IMR-90 (cell line): ENCODE measurements at places on chromosomes 3 and 15.

DNA sequence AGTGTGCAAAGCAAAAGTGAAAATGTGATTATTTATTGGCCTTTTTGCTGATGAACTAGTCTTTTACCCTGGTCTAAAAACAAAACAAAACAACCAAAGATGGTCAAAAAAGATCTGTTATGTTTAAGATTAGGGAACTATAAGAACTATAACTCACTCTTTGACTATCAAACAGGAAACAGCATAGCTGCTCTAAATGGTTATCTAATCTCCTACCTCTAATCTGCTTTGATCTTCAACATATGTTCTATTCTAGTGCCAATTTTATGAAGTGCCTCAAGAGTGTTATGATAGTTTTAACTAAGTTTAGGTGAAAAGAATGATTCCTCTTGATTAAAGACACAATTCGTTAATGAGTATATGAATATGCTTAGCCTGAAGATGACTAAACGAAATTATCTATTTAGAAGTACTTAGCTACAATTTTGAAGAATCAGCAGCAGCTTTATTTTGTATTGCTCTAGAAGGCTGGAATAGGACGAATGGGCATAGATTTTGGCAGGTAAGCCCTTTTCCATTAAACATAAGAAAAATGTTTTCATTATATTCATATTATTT is 46.0 kb downstream of the SETD2 start:
- DNase-seq, result no peak

GRCh38 chr3:193599393-193599792 is 6.4 kb downstream of the OPA1 start:
- no peak for DNase-seq

DNA sequence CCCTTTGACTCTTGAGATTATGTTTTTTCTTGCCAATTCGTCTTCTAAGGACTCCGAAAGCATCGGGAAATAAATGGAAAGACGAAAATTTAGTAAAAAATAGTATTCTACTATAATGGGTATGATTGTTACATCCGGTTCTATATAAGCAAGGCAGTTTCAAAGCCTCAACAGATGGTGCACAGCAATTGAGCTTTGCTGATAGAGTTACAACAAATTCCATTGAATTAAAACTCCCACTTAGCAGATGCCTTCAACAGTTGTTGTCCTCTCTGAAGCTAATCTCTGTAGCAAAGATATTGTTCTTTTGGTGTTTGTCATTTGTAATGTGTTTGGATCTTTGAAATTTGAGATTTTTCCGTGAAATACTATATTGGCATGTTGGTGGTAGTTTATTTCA is 16.1 kb upstream of the GHSR start:
- DNase-seq, result no peak

- peak; percentile 52 for DNase-seq
Measured at GRCh38 chr3:42190701-42191442, 75.1 kb downstream of the CCK start.

DNA sequence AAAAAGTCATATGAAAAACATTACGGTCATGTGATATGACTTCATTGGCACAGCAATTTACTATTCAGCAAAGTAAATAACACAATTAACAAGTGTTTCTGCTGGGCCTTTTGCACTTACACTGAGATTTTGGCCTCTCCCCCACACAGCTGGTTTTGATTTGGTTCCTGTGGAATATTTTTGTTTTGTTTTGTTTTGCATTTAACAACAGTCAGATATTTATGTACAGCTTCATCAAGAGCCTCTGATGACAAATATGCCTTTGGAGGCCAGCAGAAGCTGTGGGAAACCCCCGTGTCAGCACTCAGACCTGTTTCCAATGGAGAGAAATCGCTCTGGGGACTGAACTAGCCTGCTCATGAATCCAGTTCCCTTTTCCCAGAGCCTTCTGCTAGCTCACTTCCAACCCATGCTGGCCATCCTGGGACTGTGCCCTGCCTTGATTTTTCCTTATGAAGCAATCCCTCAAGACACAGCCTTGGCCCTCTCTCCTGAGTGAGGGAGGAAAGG is 161.9 kb downstream of the ATG7 start:
- DNase-seq, result peak; percentile 73

DNA sequence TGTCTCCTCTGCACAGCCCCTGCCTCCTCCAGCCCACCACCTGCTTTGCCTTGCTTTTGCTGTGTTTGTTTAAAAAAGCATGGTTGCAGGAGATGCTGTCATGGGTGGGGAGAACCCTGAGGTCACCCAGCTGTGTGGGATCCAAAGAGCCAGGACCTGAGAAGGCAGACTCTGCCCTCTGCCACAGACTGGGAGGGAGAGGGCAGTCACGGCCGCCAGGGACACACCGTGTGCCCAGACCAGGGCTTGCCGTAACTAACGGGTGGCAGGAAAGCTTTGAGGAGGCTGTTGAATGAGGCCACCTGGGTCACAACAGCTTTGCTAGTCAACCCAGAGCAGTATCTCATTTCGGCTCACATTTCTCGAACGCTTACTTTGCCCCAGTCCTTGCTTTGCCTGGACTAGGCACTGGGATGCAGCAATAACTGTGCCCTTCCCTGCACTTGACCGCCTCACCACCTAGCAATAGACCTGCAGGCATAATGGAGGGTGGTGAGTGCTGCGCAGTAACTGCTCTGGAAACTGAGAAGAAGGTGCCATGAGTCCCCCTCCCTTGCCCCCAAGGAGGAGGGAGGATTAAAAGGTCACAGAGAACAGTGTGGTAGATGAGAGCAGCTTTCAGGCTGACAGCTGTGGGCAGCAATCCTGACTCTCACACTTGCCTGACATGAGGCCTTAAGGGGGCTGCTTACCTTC is 55.0 kb upstream of the CTDSPL start:
- no peak for DNase-seq

- DNase-seq, result peak; percentile 87
Measured at GRCh38 chr3:104359546-104359945, 1007.2 kb upstream of the ALCAM start.

DNA sequence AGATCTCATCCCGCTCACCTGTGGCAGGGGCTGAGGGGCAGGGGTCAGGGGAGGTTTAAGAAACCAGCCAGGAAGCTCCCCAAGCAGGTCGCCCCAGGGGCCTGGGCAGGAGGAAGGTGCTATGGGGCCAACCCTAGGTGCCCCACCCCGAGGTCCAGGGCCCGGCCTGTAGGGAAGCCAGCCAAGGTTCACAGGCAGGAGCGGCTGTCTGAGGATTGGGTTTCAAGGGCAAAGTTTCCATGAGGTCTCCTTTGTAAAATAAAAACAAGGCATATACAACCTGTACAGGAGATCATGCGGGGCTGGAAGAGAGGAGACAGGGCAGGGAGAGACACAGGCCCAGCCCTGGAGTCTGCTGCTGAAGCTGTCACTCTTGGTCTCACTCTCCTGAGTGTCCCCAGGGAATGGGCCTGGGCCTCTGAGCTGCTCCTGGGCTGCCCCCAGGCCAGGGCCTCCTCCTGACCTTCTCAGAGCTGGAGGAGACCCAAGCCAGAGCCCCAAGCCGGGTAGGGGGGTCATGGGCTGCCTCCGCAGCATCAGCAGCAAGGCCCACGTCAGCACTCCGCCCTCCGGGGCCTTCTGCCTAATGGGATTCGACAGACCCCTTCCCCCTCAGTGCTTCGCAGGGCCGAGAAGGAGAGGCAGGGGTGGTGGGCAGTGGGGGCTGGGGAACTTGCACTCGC is 5.5 kb downstream of the CPLX3 start:
- no peak for DNase-seq

- no peak for DNase-seq
Measured at GRCh38 chr3:126113733-126114442, 30.0 kb upstream of the SLC41A3 start.

DNA sequence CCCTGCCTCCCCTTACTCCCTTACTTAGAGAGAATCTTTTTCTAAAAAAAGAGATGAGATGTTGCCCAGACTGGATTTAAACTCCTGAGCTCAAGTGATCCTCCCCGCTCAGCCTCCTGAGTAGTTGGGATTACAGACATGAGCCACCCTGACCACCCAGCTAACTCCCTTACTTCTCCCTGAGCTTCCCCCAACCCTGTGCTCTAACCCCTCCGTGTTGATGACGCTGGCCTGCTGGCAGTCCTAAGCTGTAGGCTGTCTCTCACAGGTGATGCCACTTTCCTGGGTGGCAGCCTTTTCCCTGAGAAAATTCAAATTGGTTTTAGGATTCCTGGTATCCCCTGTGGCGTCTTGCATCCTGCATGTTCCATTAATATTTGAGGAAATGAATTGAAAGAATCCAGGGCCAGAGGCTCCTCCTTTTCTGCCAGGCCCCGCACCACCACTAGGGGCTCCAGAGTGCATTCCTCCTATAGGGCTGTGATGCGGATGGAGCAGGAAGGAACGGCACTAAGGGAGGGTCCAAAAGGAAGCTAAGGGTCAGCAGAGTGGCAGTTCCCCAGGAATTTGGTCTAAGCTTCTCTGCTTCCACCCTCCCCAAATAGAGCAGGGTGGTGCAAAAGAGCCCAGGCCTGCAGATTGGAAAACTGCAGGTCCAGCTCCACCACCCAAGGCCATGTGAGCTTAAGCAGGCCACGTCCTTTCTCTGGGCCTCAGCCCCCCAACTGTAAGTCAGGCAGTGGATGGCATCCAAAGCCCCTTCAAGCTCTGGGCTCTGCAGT is 101.1 kb downstream of the DAPK2 start:
- DNase-seq, result peak; percentile 34

- DNase-seq, result no peak
Measured at GRCh38 chr15:90988296-90988695, 6.0 kb downstream of the PRC1 start.

- DNase-seq, result no peak
Measured at GRCh38 chr15:81056304-81056703, 55.6 kb downstream of the TLNRD1 start.

GRCh38 chr3:3589715-3590130 is 209.5 kb upstream of the LRRN1 start:
- no peak for DNase-seq

DNA sequence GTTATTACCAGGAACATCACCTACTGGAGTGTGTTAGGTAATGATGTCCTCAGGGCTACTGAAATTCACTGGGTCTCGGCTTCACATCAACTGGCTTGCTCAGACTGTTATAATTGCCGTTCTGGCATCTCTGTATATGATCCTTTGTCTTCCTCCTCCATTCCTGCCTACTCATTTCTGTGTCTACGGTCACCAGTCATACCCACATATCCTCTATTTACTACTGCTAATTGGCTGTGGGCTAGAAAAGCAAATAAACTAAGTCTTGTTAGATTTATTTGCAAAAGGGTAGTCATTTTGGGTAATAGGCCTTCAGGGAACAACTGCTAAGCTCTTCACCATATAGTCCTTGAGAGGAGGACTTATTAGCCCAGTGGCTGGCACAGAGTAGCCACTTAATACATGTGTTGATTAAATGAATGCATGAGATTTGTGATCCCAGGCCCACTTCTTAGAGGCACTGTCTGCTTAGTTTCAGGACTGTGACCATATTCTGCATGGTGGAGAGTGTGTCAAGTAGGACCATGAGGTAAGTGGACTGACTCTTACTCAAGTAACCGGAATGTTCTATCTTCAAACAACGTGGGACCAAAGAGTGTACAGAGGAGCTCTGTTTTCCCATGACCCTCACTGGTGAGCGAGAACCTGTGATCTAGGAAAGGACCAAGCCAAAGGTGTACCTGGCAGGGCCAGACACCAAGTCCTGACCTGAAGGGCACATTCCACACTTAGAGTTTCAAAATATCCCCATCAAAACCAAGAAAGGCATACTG is 13.2 kb downstream of the ZDHHC3 start:
- peak; percentile 63 for DNase-seq

GRCh38 chr3:63344661-63345060 is 66.6 kb downstream of the SYNPR start:
- no peak for DNase-seq

DNA sequence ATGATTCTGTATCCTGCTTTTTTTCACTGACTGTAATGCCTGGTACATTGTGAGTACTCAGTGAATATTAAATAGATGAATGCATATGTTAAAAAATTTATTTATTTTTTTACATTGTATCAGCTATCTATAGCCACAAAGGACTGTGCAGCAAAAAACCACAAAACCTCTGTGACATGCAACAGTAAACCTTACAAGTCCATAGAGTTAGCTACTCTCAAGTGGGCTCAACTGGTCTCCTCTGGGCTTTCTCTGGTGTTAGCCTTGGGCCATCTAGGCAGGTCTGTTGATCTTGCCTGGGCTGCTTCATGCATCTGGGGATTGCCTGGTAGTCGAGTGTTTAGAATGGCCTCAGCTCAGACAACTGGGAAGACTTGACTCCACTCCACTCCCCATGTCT is 35.3 kb downstream of the OTOL1 start:
- DNase-seq, result no peak

DNA sequence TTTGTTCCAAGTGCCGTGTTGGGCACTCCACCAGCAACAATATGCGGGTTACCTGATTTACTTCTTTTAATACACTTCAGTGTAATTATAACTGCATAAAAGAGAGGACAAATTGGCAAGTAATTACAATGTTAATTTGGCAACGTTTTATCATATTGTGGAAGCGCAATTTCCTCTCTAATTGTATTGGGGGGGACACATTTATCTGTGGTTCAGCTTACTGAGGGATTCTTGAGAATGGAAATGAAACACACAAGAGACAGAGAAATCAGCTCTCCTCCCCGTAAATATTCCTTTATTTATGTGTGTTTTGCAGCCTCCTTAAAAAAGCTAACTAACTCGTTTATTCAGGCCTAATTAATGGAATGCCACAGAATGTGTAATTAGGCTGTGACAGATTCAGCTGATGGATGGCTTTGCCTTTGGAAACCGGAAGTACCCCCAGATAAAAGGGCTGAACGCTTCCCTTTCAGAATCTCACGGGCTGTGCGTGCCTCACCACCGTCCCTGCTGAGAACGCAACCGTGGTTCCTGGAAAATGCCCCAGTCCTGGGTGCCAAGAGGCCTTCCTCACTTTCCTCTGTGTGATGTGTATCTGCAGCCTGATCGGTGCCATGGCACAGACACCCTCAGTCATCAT is 247.1 kb upstream of the ST8SIA2 start:
- DNase-seq, result no peak

- peak; percentile 7 for DNase-seq
Measured at GRCh38 chr3:58665405-58665804, 1.2 kb downstream of the FAM3D start.

DNA sequence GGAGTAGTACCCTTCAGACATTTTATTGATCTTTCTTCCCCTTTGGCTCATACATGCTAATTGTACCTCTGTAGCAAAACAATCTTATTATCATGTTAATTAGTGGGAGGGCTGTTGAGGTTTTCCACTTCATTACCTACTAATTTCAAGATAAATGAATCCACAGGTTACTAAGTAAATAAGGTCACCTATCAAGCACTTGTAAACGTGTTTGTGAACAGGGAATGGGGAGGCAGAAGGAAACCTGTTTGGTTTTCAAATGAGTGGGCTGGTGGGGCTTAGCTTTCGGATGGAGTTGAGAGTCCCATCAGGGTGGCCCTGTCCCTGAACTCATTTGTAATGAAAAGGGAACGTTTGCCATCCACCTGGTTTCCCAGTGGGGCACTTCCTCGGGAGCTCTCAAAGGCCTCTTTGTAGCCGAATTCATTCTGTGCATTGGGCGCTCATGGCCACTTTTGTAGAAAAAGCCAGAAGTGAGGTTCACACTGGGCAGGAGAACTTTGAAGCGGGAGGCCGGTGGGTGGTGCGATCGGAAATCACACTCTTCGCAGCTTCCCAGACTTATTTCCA is 419.8 kb upstream of the NR2F2 start:
- DNase-seq, result no peak
